ENCODE measurements at places on chromosomes 6 and 20.

GRCh38 chr6:109456111-109456583, 575 bp upstream of the MICAL1 start:
- no peak for DNase-seq

- DNase-seq = peak; percentile 31
These were observed 185.6 kb downstream of the OR2B2 start for GRCh38 chr6:27726619-27727023.

GRCh38 chr6:161058741-161059140, 67.2 kb downstream of the MAP3K4 start:
- no peak for DNase-seq

DNA sequence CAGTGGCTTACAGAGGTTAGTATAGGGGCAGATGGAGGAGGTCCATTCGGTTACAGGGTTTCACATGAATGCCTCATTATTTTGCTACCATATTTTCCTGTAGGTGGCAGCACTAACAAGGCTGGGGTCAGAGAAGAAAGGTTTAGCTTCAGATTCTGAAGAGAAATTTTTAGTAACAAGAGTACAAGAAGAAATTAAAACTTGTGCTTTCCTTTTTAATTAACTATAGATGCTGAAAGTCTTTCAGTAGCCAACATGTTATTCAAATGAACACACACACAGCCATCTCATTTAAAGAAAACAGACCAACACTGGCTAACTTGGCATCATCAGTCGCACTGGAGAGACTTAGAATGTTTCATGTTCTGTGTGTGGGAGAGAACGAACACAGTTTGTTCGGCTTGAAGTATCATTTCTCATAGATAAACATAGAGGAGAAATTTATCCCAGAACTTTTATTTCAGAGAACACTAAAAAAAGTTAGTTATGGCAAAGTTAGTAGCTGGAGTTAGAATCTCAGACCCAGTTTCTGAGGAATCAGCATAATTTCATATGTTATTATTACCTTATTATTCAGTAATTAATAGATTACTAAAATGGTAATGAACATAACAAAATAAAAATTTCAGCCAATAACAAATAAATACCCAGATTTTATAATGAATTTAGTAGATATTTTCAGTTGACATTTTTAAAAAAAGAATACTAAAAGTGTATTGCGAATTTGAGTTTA, 314.0 kb upstream of the RSPO3 start:
- peak; percentile 36 for DNase-seq

GRCh38 chr6:100230115-100230952, 234.4 kb downstream of the SIM1 start:
- DNase-seq = peak; percentile 29

DNA sequence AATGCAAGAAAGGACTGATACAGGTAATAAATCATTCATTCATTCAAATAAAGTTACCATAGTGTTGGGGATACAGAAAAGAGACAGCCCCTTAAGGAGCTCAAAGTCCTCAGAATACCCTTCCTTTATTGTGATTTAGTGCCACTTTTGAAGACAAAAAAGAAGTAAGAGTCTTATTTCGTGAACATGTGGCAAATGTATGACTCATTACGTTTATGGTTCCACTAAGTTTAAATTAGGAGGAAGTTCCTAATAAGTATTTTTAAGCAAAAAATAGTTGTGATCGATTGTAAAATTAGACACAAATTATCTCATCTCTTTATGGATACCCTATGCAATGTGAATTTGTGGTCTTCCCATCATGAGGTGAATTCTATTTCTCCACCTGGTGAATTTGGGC, 38.5 kb upstream of the GCLC start:
- DNase-seq = no peak

DNA sequence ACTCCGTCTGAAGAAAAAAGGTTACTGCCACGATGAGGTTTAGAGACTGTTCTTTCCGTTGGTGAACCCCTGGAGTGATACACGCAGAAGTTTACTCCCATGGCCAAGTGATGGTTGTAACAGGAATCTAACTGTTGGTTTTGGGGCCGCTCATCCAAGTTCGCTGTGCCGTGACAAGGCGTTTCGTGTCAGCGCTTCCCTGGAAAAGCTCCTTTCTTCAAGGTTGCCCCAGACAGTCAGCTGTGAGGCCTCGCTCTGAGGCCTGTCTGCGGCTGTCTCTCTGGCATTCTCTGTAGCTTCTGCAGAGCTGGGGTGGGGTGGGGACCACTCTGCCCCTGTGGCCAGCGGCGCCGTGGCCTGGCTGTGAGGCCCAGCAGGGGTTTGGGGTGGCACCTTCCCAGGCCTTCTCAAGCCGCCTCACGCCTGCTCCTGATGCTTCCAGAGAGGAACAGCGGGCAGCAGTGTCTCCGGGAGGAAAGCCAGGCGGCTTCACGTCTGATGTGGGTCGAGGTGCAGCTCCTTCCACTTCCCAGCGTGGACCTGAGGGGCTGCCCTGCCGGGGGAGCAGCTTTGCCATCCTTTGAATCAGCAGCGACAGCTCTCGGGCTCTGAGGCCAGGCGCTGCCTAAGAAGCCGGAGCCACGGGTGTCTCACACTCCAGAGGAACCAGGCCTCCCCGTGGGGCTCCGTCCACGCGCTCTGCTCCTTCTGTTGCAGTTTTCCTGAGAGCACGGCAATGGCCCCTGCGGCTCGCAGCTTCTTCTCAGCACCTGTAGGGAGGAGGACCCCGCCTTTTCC, 76.2 kb downstream of the SMOC2 start:
- no peak for DNase-seq

All from K562 (cell line).